Lower lobe of right lung (tissue), 2 donors: ENCODE measurements at places on chromosomes 7 and 10.

DNA sequence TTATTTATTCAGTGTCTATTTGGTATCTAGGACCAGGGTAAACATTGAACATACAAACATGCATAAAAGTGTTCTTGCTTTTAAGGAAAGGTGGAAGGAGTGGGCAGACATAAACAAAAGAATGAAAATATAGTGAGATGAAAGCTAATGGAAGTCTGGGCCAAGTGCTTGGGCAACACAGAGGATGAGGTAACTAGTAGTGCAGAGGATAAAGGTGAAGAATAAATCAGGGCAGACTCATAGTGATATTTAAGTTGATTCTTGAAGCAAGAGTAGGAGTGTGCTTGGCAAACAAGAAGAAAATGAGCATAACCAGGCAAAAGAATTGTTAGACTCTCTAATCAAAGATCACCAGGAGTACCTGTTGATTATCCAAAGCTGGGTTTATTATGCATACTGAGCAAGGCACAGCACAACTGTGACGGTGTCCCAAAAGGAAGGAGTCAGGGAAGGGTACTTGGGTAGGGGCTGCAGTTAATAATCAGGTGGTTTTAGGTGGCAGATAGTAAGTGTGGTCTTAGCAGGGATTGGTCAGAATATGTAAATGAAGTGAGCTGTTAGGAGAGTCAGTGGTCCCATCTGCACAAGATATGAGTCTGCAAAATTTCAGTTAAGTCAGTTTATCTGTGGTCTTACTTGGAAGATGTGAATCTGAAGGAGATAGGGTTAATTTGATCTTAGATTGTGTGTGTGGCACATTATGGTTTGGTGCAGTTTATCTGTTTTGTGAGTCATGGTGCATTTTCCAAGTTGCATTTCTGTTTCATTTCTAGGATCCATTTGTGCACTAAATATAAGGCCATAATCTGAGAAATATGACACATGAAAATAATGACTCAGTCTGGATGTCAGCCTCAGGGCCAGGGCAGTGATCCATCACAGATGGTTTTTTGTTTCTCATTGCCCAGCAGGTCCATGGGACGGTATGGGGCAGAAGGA is 30.6 kb upstream of the TAX1BP1 start:
- DNase-seq, result no peak

DNA sequence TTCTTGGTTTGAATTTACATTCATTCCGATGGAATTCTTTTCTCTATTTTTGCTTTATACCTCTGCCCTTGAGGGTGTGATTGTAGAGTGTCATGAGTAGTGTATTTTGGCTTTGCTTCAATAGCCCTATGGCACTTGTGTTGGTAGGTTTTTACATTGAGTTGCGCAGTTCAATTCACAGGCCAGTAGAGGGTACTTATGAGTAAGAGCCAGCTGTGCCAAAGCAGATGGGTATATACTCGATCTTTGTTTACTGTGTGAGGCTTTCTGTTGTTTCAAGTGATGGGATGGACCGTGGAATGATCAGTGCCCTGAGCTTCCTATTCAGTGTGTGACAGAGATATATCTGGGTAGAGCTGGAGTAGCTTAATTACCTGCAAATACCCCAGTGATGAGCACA is 4.3 kb upstream of the AKR1C3 start:
- no peak for DNase-seq

GRCh38 chr7:98213296-98213887 is 2.2 kb downstream of the BHLHA15 start:
- DNase-seq, result peak; percentile 30

DNA sequence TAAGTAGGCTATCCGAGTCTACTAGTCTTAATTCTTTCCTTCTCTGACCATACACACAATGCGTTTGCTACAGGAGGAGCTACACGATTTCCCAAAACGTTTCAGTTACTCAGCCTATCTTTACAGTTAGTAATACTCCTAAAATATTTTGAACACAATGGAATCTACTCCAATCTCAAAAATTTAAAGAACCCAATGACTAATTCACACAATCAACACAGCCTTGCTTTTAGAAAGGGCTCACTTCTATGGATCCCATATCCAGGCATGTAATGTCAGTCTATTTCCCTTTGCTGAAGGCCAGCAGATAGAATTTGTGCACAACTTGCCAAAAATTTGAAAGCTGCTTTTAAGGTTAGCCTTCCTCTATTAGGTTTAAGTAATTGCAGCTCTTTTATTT is 107.2 kb downstream of the VPS41 start:
- DNase-seq, result no peak

GRCh38 chr7:36827726-36828703 is 103.7 kb upstream of the AOAH start:
- DNase-seq, result no peak

DNA sequence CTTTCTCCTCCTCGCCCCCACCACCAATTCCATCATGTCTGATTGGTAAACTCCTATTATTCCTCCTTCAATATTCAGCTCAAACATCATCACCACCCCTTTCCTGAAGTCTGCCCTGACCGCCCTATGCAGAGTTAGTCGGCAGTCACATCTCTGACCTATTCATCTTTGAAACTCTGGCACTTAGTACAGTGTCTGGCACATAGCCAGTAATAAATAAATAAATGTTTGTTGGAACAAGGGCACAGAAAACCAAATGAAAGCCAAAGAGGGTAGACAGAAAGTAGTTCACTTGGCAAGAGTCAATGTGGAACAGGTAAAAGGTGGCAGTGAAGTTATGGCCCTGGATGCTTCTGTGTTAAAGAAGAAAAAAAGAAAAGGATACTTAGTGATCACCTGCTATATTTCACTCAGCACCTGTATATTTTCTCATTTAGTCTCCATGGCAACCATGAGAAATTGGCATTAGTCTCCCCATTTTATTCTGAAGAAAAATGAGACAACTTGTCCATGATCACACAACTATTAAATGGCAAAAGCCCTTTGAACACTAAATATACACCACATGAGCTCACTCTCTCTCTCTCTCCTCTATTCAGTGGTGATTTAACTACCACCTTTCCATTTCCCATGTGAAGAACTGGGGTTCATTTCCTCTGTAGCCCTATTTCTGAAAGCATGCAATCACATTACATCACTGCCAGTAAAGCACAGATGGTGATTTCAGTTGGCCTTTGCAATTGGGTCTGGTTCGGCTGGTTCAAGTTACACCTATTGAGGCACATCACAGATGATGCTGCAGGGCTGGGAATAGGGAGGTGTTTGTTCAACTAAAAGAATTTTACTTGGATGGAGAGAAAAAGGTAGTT is 25.3 kb downstream of the CHCHD3 start:
- no peak for DNase-seq

DNA sequence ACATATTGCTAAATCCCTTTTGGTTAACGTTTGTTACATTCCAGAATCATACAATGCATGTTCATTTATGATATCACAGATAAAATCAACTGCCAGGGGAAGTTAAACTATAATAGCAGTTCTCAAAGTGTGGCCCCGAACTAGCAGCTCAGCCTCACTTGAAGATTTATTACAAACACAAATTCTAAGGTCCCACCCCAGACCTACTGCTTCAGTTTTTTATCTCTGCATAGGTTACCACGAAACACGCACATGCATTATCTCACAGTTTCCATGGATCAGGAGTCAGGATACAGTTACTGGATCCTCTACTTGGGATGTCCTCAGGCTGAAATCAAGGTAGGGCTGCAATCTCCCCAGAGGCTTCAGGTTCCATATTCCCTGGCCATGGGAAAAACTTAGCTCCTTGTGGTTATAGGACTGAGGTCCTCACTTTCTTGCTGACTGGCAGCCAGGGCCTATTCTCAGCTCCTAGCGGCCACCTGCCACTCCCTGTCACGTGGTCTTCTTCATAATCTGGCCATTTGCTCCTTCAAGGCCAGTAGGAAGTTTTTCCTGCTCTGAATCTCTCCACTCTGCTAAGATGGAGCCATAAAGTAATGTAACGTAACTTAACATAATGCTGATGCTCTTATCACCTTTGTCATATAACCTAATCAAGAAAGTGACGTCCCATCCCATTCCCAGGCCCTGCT is 50.5 kb upstream of the YAE1 start:
- DNase-seq, result no peak

- no peak for DNase-seq
These were observed 5.1 kb downstream of the UBE2H start for GRCh38 chr7:129947701-129948100.

GRCh38 chr7:100801833-100802568 is 25.3 kb downstream of the EPHB4 start:
- peak; percentile 74 for DNase-seq

DNA sequence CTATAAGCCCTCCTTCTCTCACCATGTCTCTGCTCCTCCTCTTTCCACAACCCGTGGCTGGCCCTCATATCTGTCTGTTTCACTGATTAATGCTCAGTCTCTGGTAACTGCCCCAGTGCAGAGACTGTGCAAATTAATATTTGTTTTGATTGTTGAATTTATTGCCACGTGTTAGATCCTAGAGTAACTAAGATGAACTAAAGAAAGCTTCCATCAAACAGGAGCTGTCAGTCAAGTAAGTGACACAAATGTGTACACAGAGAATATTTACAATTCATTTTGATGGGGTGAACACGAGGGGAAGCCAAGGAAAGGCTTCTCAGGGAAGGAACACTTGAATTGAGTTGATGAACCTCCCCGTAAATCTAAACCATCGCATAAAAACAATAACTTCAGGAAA is 182.5 kb downstream of the BAMBI start:
- DNase-seq, result no peak

GRCh38 chr10:101968940-101969321 is 87.0 kb downstream of the ARMH3 start:
- no peak for DNase-seq

- DNase-seq, result no peak
These were observed 313.3 kb downstream of the ACTR3B start for GRCh38 chr7:153072806-153073205.

DNA sequence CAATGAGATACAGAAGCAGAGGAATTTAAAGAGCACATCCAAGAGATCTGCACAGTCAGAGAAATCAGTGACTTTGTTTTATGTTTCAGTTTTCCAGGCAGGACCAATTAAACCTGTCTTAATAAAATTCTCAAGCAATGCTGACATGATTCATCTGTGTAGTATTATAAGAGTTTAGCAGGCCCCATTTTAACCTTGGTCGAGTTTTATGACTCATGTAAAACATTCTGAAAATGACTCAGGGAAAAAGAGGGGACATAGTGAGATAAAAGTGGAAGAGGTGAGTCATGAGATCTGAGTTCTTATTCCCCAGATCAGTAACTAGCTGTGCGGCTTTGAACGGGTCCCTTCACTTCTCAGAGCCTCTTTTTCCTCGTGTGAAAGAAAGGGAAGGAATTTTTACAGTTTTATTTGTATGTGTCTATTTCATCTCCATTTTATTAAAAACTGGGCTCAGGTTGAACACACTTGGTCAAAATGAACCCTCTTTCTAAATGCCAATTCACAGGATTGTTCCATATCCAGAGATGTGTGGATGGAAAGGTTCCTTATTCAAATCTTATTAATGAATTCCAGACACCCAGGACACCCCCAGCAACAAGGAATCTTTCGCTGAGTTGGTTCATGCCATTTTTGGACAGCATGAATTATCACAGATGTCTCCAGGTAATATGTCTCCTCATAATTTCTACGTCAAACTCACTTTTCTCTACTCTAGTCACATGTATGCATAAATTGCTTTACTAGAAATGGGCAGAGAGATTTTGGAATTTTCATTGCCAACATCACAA is 143.2 kb downstream of the JAZF1 start:
- no peak for DNase-seq

- DNase-seq, result no peak
These were observed 33.8 kb downstream of the MAP3K8 start for GRCh38 chr10:30467651-30468338.

DNA sequence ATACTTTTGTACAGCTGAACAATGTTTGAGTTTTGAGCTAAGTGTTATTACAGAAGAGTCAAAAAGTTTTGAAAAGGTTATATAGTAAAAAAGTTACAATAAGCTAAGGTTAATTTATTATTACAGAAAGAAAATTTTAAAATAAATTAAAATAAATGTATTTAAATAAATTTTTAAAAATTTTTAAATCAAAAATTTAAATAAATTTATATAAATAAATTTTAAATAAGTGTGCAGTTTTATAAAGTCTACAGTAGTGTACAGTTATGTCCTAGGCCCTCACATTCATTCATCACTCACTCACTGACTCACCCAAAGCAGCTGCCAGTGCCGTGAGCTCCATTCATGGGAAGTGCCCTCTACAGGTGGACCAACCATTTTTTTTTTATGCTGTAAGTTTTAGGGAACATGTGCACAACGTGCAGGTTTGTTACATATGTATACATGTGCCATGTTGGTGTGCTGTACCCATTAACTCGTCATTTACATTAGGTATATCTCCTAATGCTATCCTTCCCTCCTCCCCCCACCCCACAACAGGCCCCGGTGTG is 462.9 kb upstream of the ZMIZ1 start:
- DNase-seq, result no peak

DNA sequence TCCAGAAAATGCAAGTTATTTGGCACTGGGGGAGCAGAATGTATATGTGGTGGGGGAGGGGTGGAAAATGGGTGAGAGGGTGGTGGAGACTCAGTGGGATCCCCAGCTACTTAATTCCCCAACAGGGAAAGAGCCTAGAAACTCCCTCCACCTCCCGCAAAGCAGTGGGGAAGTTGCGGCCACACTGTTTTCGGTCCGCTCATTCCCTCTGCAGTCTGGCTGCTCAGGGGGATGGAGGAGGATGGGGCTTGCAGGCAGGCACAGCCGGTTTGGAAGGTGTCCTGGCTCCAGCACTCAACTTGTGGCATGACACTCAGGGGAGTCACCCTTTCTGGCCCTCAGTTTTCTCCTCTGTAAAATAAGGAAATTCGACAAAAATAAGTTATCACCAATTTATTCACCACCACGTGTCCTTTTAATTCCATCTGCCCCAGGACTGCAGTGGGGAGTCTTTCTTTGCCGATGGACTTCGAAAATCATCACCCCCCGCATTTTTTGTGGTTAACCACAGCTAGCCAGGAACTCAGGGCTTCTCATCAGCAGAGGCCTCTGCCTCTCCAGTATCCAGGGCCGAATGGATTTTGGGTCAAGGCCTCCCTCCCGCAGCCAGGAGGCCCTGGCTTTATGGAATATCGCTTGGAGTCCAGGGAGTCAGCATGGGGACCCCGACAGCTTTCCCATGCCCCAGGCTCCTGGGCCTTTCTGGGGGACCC is 1.6 kb upstream of the HTRA1 start:
- DNase-seq, result no peak

GRCh38 chr7:91212582-91212981 is 51.7 kb upstream of the FZD1 start:
- DNase-seq, result no peak

- no peak for DNase-seq
These were observed 69.0 kb downstream of the CASD1 start for GRCh38 chr7:94578614-94579013.
